ENCODE measurements at places on chromosomes 1 and 21.

- peak; percentile 18 for DNase-seq
Observed at GRCh38 chr1:147723691-147724323, 36.6 kb downstream of the GJA5 start.

- no peak for DNase-seq
Observed at GRCh38 chr1:28836421-28836956, 24.5 kb downstream of the OPRD1 start.

DNA sequence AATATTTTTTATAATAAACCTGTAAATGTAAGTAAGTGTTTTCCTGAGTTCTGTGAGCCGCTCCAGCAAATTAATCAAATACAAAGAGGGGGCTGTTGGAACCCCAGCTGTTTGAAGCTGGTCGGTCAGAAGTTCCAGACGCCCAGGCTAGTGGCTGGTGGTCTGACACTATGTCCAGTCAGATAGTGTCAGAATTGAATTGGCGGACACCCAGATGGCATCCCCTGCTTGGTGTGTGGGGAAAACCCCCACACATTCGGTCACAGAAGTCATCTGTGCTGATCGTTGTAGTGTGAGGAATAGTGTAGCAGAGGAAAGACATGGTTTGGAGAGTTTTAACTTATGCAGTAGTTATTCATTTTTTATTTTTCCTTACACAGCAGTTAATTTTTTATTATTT, 32.4 kb downstream of the TBCE start:
- no peak for DNase-seq

DNA sequence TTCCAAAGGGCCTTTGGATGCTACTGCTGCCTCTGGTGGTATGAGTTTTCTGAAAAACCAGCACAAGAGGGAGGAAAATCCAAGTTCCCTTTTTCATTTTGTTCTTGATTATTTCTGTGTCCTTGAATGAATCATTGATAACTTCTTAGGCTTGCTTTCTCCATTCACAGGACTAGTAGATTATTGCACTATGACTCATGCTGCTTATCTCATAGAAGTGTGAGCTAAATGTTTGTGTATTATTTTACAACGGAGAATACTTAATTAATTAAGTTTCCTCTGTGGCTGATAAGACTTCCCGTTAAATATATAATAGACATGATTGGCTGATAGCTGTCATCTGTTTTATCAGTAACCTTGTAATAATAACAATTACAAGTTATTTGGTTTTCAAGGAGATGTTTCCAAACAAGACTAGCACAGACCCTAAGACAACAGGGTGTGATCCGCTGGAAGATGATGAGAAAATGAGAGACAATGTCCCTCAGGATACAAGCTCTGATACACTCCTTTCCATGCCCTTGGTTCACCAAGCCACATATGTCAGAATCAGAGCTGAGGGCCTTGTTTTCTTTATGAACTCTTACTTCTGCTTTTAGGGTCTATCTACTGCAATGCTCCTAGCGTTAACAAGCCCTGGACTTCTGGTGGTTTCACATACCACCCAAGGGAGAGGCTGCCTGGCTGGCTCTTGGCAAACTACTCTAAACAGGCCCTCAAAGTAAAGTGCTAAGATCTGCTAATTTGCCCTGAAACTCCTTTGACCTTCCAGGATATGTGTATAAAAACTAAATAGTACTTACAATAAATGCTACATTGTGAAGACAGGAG, 1078.3 kb downstream of the TTLL7 start:
- no peak for DNase-seq

- DNase-seq = no peak
Observed at GRCh38 chr1:42165511-42166210, 1.1 kb upstream of the GUCA2A start.

DNA sequence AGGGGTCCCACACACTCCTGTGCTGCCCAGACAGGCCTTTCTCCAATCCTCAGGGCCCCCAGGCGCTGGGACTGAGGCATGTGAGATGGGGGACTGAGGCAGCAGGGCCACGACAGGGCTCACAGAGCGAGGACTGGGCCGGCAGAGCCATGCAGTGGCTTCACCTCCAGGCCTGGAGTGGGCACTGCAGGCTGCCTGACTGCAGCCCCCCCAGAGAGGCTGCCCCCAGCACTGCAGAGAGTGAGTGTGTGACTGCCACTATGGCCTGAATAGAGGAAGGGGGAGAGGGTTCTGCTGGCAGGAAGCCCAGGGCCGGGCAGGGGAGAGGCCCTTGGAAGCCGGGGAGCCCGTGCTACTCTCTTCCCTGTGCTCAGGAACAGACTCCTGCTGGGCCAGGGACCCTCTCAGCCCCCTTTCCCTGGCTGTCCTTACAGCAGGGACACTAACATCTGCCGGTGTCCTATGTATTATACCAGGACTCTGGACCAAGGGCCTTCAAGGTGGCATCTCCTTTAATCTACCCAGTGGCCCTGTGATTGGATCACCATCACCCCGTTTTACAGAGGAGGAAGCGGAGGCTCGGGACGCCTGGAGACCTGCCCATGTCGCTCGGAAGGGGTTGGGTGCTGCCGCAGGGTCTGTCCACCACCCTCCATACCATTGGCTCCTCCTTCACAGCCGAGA, 20.2 kb upstream of the PLEKHG5 start:
- no peak for DNase-seq

DNA sequence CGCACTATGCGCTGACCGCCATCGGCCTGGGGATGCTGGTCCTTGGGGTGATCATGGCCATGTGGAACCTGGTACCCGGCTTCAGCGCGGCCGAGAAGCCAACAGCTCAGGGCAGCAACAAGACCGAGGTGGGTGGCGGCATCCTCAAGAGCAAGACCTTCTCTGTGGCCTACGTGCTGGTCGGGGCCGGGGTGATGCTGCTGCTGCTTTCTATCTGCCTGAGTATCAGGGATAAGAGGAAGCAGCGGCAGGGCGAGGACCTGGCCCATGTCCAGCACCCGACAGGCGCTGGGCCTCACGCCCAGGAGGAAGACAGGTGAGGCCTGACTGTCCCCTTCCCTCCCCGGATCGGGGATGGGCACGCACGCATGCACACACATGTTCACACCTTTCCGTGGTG, 31.9 kb upstream of the FHAD1 start:
- DNase-seq = no peak

- no peak for DNase-seq
Observed at GRCh38 chr1:156414461-156415064, 45.6 kb downstream of the RHBG start.

GRCh38 chr1:223620297-223620897, 45.1 kb downstream of the CAPN8 start:
- no peak for DNase-seq

DNA sequence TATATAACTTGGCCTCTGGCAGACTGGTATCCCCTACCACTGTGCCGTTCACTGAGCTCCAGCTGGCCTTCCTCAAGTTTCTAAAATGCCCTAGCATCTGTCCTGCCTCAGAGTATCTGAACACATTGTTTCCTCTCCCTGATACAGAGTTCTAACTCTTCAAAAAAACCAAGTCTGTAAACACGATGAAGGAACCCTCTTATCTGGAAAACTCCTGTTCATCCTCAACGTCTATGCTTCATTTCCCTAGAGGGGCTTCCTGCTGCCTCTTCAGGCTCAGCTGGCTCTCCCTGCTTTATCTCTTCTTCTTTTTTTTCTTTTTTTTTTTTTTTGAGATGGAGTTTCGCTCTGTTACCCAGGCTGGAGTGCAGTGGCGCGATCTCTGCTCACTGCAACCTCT, 5.6 kb downstream of the BSDC1 start:
- DNase-seq = no peak

DNA sequence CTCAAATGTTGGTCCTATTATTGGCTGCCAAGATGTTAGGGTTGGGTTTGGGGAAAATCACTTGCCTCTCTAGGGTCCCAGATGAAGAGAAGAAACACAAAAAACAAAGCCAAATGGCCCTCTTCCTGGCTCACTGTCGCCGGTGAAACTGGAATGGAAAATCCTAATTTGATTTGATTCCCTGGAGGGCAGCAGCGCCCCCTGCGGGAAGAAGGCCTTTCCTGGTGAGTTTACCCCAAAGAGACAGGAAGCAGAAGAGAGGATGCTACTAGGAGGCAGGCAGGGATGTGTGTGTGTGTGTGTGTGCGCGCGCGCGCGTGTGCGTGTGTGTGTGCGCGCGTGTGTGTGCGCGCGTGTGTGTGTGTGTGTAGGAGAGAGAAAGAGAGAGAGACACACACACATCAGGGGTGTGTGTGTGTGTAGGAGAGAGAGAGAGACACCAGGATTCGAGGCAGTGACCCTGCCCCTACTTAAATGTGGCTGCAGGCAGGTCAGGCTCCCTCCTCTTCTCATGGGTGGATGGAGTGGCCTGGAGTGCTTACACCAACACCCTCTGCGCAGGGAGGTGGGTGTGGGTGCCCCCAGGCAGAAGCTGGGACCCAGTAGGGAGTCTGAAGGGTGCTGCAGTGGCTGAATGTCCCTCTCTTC, 3.1 kb upstream of the SELENON start:
- DNase-seq = peak; percentile 79

Data from CD4-positive, alpha-beta T cell treated with Interleukin-15 for 4 hours (primary cell).